ENCODE measurements at places on chromosomes 1 and 21. TPM values are rescaled to one million over a fixed set of nuclear protein-coding genes. Genes with fewer than 3 reads are reported as not detected.

KRTAP7-1 gene
- not detected for polyA plus RNA-seq

MYOG gene
- not detected for polyA plus RNA-seq

BCAS2 gene
- polyA plus RNA-seq = 55.7 TPM

ESPN gene
- not detected for polyA plus RNA-seq

PRDM16 gene
- polyA plus RNA-seq = not detected

LYPLAL1 gene
- polyA plus RNA-seq = 2.2 TPM

LCE1D gene
- polyA plus RNA-seq = not detected

Data from CD14-positive monocyte (primary cell).